Spleen (tissue), 13 donors: ENCODE measurements at places on chromosomes 7 and 10. TPM values are rescaled to one million over a fixed set of nuclear protein-coding genes. Genes with fewer than 3 reads are reported as not detected.
A peak's percentile ranks its signal among the peaks of the same experiment; 100 is the strongest.

The CNPY1 gene
- total RNA-seq: not detected

DNA sequence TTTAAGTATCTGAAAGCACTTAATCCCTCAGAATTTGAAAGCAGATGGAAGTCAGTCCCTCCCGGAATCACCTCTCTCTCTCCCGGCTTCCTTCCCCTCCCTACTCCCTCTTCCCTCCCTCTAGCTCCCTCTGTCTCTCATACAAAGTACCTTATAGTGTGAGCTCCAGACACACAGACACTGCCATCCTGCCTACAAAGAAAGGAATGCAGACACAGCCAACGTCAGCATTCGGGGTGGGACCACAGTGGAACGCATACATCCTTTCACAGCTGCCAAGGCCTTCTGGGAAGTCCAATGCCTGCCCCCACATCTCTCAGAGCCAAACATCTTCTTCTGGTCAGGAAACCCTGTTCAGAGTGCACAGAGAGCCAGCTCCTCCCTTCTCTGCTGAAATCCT is 9.3 kb downstream of the NOD1 start:
- DNase-seq: peak; percentile 81

DNA sequence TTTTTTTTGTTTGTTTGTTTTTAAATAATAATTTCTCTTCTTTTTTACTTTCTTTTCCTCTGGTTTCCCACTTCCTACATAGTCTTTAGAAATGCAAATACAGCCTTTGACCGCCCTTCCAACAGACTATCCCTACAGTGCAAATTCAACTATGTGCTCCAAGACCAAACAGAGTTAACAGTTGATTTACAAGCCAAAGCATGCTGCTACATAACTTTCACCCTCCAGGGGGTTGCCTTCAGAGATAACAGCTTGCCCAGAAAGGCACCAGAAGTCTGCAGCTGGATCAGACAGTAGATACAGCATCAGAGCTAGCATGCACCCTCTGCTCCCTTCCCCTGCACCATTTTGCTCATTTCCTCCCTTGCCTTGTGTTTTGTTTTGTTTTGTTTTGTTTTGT is 539.0 kb downstream of the ZWINT start:
- DNase-seq: no peak

- DNase-seq: no peak
Measured at GRCh38 chr7:68393051-68393450, 1205.2 kb upstream of the AUTS2 start.

- no peak for DNase-seq
Measured at GRCh38 chr7:132770055-132770454, 193.8 kb upstream of the PLXNA4 start.

DNA sequence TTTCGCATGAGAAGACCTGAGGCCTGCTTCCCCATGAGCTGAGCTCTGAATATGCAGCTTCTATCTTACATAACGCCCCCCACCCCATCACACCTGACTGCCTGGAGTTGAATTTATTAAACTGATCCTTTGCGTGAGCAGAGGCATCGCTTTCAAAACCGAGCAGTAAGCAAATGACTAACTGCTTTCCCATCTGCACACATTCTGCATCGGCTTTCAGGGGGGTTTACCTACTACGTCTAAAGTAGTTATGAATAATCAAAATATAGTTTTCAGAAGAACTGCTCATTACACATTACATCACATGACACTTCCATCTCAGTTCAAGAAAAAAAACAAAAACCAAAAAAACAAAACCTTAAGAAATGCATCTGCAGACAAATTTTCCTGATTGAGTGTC is 54.7 kb upstream of the EGR2 start:
- no peak for DNase-seq

The ADAP1 gene
- 25.7 TPM for total RNA-seq

GRCh38 chr7:85164376-85164775 is 22.5 kb downstream of the SEMA3D start:
- no peak for DNase-seq

DNA sequence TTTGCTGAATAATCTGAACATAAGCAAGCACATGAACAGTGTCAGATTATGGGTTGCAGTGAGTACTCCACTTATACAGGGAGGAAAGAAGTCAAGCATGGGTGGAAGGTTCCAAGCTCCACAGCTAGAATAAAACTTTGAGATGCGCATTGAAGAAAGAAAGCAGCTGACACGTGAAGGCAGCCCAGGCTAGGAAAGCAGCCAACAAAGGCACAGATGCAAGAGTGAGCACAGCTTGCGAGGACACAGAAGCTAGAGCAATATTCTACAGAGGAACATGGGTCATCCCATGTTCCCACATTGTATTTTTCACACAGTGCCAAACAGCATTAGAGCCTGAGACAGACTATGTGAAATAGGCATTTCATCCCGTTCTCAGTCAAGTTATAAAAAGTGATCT is 194.6 kb upstream of the TBX20 start:
- DNase-seq: no peak

GRCh38 chr10:45548068-45548467 is 124.5 kb downstream of the ZFAND4 start:
- no peak for DNase-seq

The RBP3 gene
- total RNA-seq: not detected

The WNT8B gene
- not detected for total RNA-seq

GRCh38 chr7:105691680-105692564 is 110.6 kb upstream of the EFCAB10 start:
- DNase-seq: peak; percentile 90
